ENCODE measurements at places on chromosomes 3 and 15. TPM values are rescaled to one million over a fixed set of nuclear protein-coding genes. Genes with fewer than 3 reads are reported as not detected.

GPR156 gene
- total RNA-seq = 1.5 TPM

TBC1D21 gene
- total RNA-seq = not detected

CCR9 gene
- not detected for total RNA-seq

CCNB2 gene
- total RNA-seq = 130 TPM

ACAD11 gene
- total RNA-seq = 13.1 TPM

NPAP1 gene
- not detected for total RNA-seq

PPM1L gene
- total RNA-seq = 0.19 TPM

GP5 gene
- total RNA-seq = 0.06 TPM

ALDH1A2 gene
- 0.46 TPM for total RNA-seq

IL20RB gene
- 0.57 TPM for total RNA-seq

OR5H2 gene
- not detected for total RNA-seq

SI gene
- total RNA-seq = not detected

PLSCR1 gene
- total RNA-seq = 229 TPM

GOLGA8M gene
- total RNA-seq = not detected

GOLGA8N gene
- 2.8 TPM for total RNA-seq

CCRL2 gene
- total RNA-seq = 5.3 TPM

NUTM1 gene
- total RNA-seq = 0.06 TPM

DNA sequence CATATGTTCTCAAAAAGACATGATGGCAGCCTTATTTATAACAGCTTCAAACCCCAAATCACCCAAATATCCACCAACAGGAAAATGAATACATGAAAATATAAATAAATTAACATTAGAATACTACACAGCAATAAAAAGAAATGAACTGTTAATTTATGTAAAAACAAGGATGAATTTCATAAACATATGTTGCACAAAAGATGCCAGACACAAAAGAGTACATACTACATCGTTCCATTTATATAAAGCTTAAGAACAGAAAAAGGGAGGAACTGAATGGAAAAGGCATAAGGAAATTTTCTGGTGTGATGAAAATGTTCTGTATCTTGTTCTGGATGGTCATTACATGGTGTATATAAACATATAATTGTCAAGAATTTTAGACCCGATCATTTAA, 69.9 kb upstream of the TUSC7 start:
- no peak for DNase-seq

- no peak for DNase-seq
These were observed 1016.6 kb downstream of the PLOD2 start for GRCh38 chr3:145144361-145144760.

- no peak for DNase-seq
These were observed 12.7 kb upstream of the ACTC1 start for GRCh38 chr15:34808016-34808415.

- DNase-seq = no peak
These were observed 237.2 kb upstream of the ADAMTS9 start for GRCh38 chr3:64924961-64925360.

DNA sequence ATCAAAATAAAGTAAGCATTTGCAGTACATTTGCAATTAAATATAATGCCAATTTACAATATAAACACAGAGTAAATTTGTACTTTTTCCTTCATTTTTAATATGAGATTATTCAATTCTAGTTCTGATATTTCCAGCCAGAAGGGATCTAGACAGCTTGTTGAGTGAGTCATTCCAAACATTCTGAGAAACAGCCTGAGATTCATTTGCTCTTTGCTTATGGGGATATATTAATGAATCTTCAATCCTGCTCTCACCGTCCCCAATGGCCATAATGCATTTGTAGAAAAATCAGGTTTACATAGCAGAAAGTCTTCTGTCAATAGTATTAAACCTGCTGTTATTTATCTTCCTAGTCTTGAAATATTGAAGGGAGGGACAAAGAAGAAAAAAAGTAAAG, 554.2 kb downstream of the TUSC7 start:
- no peak for DNase-seq

DNA sequence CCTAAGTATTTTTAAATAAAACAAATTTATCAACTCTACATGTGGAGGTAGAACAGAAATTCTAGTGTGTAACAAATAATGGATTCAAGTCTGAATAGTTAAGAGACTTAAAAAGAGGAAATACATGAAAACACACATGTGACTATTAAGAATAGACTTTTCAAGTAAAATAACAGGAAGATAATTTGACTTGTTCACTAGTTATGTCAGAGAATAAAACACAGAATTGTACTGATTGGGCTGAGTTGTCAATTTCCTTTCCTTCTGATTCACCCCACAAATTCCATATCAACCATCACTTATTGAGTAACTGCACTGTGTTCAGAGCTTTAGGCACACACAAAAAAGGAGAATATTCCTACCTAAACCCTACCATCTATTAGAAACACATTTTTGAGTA, 557.2 kb downstream of the TUSC7 start:
- no peak for DNase-seq

GRCh38 chr15:95948411-95948810, 382.1 kb upstream of the NR2F2 start:
- DNase-seq = peak; percentile 29

GRCh38 chr3:23831517-23832394, 26.0 kb downstream of the UBE2E1 start:
- no peak for DNase-seq

DNA sequence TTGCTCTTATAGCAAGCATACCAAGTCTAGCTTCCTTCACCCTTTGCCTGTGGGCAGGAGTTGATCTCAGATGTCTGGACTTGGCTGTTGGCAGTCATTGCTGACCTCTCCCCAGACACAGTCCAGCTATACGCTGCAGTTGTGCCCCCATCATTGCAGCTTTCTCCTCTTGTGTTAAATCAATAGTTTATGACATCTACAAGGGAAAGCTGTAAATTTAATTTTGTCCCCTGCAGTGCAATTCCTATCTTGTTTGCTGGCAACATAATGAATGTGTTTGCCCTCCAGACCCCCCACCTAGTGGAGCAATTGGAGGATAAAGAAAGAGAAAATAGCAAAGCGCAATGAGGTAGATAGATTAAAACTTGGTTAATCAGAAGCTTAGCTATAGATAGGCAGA, 280.2 kb downstream of the LSAMP start:
- DNase-seq = no peak

- no peak for DNase-seq
These were observed 152.3 kb downstream of the FNDC3B start for GRCh38 chr3:172191629-172192028.

- no peak for DNase-seq
These were observed 69.7 kb upstream of the UMPS start for GRCh38 chr3:124660599-124660998.

DNA sequence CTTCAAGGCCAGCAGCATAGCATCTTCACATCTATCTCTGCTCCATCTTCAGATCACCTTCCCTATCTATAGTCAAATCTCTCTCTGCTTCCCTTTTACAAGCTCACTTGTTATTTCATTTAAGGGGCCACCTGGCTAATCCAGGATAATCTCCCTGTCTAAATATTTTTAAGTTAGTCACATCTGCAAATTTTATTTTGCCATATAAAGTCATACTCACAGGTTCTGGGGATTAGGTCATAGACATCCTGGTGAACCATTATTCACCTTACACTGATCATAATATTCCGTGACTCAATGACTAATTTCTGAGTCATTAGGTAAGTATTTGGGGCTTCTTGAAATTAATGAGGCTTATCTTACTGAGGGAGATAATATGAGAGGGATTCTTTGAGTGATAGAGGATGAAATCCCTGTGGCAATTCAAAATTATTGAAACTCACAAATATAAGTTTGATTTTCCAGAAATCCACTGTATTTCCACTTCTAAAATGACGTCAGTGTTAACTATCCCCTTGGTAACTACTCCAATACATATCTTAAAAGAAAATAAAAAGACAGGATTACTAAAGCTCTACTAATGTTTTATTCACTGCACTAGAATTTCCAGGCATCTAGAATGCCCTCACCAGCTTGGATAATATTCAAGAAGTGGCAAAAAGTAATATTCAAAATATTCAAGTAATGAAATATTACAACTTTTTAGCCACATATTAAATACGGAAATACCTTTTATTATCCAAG, 93.7 kb upstream of the RBMS3 start:
- peak; percentile 84 for DNase-seq

DNA sequence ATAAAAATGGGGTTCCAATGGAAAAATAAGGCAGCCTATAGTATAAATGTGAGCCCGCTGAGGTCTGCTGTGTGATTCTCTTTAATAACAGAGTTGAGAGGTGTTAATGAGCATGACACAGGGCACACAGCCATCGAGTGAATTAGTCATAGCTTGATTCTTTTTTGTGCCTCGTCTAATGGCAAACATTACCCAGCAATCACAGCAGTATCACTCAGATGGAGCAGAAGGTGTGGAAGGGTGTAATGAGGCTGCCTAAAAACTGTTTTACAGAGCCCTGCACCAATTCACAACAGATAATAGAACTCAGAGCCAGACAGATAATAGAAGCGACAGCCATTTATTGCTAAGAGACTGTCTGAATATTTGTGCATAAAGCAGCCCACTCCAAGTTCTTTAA, 178.6 kb upstream of the TPRG1 start:
- no peak for DNase-seq

DNA sequence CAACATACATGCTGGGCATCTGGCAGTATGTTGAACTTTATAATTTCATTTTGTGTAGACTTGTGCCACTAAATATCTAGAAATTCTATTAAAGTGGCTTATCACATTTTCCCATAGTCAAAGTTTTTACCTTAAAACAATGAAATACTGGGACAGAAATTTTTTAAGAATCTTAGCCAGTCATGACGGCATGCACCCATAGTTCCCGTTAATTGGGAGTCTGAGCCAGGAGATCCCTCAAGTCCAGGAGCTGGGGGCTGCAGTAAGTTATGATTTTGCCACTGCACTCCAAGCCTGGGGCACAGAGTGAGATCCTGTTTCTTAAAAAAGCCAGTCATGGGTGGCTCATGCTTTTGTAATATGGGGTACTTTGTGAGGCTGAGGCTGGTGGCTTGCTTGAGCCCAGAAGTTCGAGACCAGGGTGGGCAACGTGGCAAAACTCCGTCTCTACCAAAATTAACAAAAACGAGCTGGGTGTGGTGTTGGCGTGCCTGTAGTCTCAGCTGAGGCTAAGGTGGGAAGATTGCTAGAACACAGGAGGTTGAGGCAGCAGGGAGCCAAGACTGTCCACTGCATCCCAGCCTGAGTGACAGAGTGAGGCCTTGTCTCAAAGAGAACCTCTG, 3.1 kb downstream of the RPSA start:
- no peak for DNase-seq

DNA sequence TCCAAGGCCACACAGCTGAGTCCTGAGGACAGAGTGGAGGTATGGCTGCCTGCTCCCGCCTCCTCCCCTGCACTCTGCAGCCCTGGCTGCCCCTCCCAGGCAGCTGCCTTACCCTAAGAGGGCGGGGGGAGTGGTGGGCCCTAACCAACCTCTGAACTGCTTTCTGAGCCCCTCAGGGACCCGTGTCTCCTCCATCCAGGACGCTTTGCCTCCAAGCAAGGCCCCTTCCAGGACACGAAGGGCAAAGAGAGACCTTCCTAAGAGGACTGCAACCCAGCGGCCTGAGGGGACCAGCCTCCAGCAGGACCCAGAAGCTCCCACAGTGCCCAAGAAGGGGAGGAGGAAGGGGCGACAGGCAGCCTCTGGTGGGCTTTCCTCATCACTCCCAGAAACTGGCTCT, 7.6 kb downstream of the NEIL1 start:
- DNase-seq = no peak

- no peak for DNase-seq
These were observed 19.7 kb downstream of the ABHD2 start for GRCh38 chr15:89107984-89108383.

DNA sequence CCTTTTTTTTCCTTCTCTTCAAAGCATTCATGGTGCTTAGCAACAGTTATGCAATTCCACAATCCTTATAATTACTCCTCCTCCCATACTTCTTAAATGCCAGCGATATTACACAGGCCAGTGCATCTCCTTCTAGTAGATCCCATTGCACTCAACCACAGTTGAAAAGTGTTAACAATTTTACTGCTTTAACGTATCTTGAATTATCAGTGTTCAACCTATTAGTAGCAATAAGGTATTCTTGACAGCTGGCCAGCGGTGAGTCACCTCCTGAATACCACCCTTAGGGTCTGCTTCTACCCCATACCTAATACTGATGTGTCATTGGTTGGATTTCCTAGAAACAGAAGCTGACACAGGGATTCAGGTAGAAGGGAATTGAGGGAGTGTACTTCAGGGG, 24.0 kb upstream of the TEX9 start:
- DNase-seq = peak; percentile 23

DNA sequence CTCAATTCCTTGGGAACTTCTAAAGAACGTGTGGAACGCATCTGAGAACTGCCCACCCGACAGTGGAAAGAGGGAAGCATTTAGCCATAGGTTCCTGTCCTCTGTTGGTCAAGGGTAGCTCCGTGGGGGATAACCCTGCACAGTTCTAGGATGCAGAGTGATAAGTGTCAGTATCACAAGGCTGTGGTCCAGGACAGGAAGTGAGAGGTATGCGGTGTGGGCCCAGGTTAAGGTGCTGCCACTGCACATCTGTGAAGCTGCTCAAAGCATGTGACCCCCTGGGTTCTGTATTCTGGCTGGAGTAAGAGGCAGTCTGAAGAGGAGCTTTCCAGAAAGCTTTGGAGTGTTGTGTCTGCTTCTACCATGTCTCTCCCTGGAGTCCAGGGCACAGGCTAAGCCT, 51.7 kb upstream of the HES1 start:
- DNase-seq = no peak

- DNase-seq = no peak
These were observed 291.1 kb downstream of the CHL1 start for GRCh38 chr3:487614-488013.

GRCh38 chr15:94174399-94174802, 57.0 kb upstream of the MCTP2 start:
- no peak for DNase-seq

GRCh38 chr3:59862686-59863085, 812.9 kb upstream of the CFAP20DC start:
- DNase-seq = peak; percentile 61

DNA sequence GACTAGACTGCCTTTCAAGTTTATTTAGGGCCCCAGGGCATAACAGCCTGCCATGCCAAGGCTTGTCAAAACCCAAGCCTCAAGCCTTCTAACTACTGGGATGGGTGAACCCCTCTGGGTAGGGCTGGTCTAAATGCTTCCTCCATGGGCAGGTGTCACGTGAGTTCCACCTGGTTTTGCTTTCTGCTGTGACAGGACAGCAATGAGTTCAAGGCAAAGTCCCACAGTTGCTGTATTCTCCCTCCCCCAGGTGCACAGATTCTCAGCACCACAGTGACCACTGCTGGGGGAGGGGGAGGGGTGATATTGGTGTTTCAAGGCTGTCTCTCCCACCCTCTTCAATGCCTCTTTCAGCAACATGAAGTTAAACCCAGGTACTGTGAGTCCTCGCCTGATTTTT, 46.9 kb upstream of the UBE2Q2 start:
- no peak for DNase-seq

GRCh38 chr3:37477711-37478487, 303.5 kb upstream of the LRRFIP2 start:
- no peak for DNase-seq

- DNase-seq = no peak
These were observed 202.6 kb downstream of the UACA start for GRCh38 chr15:70560617-70561328.

DNA sequence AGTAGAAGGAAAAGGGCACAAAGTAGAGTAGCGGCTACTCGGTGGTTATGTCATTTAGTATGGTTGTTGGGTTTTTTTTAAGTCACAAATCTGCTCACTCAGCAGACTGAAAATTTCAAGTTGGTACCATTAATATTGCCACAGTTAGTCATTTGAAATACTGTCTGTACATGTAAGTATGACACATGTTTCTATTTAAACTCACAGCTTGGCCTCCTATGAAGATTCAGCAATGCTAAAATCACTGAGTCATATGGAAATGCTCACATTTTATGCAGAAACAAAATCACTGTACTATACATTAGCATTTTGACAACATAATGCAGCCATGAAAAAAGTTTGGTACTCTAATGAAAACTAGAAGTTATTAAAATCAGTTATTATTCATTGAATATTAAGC, 571.9 kb downstream of the TAFA4 start:
- DNase-seq = no peak
